ENCODE measurements at places on chromosomes 6 and 20.

- DNase-seq = no peak
Measured at GRCh38 chr20:51353491-51353890, 189.0 kb downstream of the NFATC2 start.

DNA sequence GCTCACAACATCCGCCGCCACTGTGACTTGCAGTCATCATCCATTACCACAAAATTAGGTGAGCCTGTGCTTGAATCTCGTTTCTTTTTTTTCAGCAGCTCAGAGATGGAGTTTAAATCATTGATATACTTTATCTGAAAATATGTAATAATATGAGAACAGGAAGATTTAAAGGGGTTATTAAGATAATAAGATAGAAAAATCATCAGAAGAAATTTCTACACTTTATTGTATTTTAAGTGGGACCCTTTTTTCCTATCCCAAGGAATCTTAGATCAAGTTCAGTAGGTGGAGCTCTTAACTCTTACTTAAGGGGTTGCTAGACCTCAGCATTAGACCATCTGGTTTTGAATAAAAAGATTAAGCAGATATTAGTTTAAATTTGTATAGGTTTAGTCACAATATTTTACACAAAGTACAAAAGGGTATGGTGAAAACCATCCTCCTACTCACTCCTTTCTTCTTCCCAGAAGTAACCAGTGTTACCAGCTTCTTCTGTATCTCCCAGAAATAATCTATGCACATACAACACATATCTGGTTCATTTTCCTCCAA lies 9.4 kb upstream of the NCOA7 start:
- DNase-seq = peak; percentile 72

DNA sequence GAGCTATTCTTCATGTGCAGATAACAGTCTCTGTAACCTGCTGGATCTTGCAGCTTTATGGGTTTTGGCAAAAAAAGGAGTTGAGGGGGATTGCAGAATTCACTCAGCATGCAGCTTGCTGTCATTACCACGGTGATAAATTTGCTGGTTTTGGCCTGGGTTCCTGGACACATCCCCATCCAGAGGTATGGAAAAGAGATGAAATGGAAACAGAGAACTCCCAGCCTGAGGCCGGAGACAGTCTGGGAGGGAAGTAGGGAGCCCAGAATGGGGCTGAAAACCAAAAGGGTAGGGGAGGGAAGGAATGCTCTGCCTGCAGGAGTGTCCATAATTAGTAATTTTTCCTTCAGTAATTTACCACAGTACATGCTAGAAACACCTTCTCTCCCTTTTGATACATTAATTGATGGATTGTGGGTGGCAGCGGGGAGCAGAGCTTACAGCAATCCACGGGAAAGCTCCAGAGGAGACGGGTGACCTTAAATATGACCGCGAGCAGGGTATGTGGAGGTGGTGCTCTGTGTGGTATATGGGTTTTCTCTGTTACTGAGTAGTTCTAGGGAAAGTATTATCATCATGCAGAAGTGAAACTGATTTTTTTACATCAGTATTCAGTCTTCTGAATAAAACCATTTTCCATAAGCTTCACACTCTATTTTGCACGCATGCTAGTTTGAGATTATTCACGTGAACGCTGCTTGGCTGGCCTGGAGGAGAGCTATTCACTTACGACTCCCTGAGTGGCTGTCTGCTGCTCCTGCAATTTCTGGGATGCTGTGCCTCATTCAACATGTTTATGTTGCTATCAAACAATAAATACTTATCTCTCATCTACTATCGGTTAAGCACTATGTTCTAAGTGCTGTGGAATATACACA lies 66.3 kb upstream of the KCNK16 start:
- DNase-seq = no peak

GRCh38 chr20:11497545-11497944 lies 420.1 kb upstream of the BTBD3 start:
- DNase-seq = no peak

DNA sequence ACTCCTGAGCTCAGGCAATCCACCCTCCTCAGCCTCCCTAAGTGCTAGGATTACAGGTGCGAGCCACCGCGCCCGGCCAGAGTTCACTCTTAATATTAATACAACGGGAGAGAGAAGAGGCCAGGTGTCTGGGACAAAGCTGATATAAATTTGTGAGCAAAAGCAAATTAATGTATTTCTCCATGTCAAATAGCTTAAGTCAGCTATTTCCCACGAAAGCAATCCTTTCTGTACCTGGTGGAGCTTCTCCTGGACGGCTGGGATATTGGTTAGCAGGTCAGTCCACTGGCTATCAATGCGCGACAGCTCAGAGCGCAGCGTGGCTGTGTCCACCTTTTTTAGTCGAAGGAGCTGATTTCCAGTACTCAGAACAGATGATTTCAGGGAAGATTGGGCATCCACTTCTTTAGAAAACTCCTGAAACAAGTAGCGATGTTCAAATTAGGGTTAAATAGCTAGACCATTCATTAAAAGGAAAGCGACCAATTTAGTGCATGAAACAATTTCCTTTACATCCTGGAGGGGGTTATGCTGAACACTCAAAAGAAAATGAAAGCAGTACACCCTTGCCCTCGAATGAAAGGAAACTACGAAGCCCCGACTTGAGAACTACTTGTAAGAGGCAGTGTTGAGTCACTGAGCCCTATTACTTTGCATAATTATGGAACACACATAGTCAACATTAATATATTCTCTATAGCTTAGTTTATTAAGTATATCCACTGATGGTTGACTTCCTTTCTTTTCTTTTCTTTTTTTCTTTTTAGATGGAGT lies 403.4 kb downstream of the SYNE1 start:
- no peak for DNase-seq

GRCh38 chr6:17167327-17167979 lies 65.6 kb downstream of the STMND1 start:
- DNase-seq = no peak

GRCh38 chr20:24662752-24663365 lies 193.4 kb downstream of the SYNDIG1 start:
- DNase-seq = no peak

- no peak for DNase-seq
Measured at GRCh38 chr6:124887872-124888580, 74.2 kb upstream of the RNF217 start.

- DNase-seq = no peak
Measured at GRCh38 chr6:44042261-44042988, 84.8 kb downstream of the MRPL14 start.

- DNase-seq = no peak
Measured at GRCh38 chr6:129297592-129297991, 412.4 kb downstream of the ARHGAP18 start.

DNA sequence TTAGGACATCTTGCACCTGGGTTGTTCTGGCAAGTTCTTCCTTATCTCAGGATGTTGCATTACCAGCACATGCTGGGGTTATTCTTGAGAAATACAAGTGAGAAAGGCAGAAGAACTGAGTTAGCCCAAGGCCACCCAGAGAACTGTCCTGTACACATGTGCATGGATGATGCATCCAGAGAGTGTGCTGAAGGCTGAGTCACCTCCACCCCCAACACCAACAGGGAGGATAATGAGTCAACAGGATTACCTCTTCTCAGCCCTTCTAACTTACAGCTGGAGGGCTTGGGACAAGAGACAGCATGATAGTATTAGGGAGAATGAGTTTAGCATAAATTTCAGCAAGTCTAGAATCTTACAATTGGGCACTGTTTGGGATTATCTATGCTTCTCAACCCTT lies 8.5 kb downstream of the SCGN start:
- DNase-seq = peak; percentile 31

All from NCI-H2029 treated with DMSO at 0.1 percent for 48 hours (cell line).